Stimulated activated CD4-positive, alpha-beta T cell treated with anti-CD3 and anti-CD28 coated beads, Interleukin-15, amount 100 ng/mL, for 1 hour (primary cell): ENCODE measurements at places on chromosomes 2 and 18.

GRCh38 chr2:238467792-238468191 lies 41.1 kb downstream of the ASB1 start:
- DNase-seq = no peak

DNA sequence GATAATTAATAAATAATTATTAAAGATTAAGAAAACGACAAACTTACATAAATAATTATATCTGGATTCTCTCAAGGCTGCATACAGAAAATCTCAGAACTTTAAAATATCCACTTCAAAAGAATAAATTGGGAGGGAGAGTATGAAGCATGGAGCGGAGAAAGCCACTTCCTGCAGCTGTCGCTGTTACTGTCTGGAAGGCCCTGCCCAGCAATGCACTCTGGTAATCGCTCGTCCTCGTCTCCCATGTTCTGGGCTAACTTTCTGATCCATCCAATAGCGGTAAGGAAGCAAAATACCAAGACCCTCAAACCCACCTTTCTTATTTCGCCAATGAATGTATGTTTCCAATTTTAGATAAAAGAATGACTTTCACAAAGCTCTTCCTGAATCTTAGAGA lies 26.7 kb downstream of the CYRIA start:
- DNase-seq = no peak

DNA sequence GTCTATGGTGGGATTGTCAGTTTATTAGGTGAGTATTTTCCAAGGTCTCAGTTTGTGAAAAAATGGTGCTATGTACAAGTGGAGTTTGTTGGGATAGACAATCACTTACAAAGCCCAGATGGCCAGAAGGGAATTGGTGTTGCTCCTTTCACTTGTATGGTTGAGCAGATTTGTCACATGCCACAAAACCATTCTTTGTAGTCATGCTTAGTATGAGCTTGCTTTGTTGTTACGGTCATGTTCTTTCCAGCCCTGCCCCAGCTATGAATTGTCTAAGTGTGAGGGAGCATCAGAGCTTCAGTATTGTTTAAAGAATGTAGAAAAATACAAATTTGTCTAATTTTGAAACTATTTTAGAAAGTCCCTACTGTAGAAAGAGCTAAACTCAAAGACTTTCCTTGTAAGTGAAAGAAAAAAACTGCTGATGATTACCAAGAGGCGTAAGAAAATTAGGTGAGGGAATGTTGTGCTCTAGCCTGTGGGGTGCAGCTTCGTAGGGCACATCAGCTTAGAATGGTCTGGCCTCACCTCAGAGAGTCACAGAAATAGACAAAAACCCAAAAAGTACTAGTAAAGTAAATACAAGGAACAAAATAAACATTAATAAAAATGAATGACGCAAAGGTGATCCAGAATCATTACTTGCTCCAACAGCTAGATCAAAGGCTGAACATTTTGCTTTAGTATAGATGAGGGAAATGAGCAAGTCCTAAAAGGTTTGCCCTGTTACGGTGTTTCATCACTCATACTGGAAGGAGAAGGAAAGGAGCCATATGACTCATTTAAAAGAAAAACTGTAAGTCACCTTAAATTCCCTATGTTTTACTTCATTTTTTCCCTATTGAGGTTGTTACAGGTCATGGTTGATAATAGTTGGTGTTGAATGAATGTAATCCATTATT lies 9.2 kb downstream of the TGIF1 start:
- DNase-seq = no peak

GRCh38 chr2:75324861-75325284 lies 125.6 kb upstream of the TACR1 start:
- DNase-seq = no peak

DNA sequence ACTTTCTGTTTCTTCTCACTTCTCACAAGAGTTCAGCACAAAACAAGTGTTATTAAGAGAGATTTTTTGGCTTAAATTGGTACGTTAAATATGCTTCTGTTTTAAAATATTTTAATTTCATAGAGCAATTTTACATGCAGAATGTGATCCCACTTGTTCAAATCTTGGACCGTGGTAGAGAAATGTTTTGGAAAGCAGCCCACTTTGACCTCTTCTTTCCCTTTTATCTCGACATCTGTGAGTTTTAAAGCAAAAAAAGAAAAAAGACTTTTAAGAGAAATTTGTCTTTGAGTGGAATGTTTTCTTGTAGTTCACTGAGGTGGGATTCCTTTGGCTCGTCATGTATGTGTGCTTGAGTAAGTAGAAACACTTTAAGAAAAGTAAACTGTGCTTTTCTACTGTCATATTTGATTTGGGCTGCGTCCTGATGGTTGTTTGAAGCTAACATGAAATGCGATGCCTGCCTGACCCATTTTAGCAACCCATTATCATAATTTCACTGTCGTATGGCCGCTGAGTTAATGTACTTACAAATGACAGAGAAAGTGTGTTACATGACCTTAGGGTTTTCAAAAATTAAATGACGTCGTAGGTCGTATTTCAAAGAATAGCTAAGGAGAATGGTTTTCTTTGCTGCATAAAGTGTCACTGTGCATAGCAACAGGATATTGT lies 54.5 kb downstream of the TSHZ1 start:
- no peak for DNase-seq

GRCh38 chr2:54290356-54291025 lies 34.5 kb upstream of the TSPYL6 start:
- no peak for DNase-seq

DNA sequence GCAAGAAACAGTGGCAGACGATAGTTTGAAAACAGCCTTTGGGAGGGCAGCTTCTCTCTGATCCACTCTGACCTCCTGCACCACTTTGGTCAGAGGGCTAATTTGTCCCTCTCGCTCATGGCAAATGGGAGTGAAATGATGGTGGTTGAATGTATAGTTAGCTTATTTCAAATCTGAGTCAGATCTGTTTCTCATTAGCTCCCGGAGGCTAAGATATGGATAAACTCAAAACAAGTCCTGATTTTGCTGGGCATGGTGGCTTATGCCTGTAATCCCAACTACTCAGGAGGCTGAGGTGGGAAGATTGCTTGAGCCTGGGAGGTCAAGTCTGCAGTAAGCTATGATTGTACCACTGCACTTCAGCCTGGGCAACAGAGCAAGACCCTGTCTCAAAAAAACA lies 145.0 kb downstream of the ALK start:
- DNase-seq = no peak

DNA sequence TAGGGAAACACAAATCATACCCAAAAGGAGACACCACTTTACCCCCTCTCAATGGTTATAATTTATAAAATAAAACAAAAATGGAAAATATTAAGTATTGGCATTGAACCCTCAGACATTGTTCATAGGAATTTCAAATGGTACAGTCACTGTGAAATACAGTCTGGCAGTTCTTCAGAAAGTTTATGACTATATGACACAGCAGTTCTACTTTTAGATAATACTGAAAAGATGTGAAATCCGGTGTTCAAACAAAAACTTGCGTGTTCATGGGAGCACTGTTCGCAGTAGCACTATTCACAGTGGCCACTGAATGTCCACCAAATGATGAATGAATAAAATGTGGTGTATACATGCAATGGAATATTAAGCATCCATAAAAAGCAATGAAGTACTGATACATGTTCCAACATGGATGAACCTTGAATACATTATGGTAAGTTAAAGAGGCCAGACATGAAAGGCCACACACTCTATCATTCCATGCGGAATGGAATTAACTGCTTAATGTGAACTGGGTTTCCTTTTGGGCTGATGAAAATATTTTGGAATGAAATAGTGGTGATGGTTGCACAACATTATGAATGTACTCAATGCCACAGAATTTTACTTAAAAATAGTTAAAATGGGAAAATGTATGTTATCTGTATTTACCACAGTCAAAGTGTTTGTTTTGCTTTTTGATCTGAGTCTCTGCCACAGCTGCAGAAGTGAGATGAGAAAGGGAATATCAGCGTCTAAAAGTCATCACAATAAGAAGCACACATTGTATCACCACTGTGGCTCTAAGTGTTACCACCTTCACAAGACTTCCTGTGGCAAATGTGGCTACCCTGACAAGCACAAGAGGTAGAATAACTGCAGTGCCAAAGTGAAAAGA lies 864.6 kb downstream of the SUCLG1 start:
- no peak for DNase-seq

- DNase-seq = no peak
Measured at GRCh38 chr2:61015976-61016375, 1.5 kb upstream of the PEX13 start.

DNA sequence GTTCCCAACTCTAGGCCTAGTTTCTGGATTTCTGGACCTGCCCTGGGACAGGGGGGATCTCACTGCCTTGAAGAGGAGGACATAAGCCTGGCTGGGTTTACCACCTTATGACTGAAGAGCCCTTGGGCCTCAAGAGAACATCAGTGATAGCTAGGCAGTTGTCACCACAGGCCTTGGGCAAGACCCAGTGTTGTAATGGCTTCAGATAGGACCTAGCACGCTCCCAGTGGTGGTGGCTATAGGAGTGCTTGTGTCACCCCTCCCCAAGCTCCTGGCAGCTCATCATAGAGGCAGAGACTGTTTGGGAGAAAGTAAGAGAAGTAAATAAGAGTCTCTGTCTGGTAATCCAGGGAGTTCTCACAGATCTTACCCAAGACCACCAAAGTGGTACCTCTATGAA lies 19.4 kb upstream of the EVA1A start:
- DNase-seq = no peak

DNA sequence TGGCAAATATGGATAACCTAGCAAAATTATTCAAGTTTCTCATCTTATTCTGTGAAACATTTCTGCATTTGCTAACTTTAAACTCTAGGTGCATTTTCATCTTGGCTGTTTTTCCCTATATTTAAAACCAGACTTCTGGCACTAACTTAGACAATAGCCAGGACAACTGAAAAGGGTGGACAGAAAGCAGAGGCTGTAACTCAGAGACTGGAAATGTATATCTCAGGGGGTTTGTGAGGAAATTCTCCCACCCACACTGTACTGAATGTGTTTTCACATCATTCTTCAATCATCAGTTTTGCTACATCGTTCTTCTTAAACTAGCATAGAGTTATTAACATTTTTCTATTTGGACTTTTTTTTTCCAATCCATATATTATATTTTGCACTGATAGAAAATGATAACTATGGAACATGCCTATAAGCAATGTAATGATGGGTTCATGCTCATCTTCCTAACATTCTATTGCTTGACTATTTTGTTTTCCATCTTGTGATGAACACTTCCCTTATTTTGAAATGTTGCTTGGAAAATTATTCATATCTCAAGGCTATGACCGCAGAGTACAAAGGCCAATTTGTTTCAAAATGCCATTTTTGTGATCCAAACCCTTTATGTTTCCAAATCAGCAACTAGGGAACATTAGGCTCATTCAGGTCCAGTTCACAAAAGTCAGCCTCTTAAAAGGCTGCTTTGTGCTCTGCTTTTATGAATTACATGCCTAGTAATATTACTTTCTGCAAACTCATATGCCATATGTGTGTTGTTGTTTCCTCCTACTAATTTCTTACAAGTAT lies 125.8 kb upstream of the CDH19 start:
- no peak for DNase-seq

GRCh38 chr2:223734346-223734745 lies 103.0 kb downstream of the AP1S3 start:
- DNase-seq = no peak

DNA sequence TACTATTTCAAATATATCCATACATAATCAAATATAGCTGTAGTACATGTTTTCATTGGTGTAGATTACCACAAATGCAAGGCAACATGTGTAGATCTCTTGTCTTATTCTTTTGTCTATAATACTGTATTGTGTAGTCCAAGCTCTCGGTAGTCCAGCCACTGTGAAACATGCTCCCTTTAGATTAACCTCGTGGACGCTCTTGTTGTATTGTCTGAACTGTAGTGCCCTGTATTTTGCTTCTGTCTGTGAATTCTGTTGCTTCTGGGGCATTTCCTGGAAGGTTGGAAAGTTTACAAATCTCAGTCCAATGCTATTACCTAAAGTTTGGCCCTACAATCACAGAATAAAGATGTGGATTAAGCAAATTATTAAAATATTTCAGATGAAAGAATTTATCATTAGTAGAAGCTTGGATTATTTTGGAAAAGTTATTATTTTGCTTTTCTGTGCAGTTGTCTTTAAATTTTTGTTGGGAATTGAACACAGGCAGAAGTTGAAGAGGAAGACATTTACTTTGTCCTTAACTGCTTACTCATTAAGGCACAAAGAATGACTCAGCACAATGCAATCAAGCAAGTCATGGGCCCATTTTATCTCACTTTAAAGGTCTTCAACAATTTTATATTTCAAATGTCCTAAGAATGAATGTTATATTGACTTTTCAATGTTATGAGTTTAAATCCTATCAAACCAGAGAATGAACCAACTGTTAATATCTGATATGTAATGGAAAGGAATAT lies 103.4 kb upstream of the CAVIN2 start:
- DNase-seq = no peak

GRCh38 chr18:33700513-33700976 lies 122.5 kb downstream of the ASXL3 start:
- DNase-seq = no peak

DNA sequence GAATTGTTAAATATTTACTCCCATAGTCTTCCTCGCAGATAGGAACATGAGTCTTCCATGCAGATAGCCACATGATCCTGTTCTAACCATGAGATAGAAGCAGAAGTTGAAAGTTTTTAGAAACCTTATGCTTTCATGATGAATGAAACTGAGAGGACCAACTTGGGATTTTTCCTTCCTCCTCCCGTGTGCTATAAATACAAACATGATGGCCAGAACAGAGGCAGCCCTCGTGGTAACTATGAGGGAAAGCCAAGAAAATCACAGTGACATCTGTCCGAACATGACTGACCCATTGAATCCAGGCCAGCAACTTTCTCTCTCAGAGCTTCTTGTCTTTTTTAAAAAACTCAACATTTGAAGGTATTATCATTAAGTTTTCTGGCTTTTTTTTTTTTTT lies 78.5 kb downstream of the ACAA2 start:
- DNase-seq = no peak

- DNase-seq = no peak
Measured at GRCh38 chr2:10787176-10787968, 25.2 kb downstream of the PDIA6 start.

DNA sequence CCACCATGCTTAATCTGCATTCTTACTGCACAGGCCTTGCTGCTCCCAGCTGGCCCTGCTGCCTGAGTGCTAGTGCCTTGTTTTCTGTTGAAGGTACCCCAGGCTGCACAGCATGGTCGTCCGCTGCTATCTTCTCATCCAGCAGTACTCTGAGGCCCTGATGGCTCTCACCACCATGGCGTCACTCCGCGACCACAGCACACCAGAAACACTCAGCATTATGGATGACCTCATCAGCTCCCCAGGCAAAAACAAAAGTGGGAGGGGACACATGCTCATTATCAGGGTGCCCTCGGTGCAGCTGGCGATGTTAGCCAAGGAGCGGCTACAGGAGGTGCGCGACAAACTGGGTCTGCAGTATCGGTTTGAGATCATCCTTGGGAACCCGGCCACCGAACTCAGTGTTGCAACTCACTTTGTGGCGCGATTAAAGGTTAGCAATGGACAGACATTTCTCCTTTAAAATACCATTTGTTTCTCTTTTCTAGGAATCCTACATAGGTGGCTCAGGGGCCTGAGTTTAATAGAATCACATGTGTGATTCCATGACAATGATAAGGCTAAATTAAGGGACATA lies 110.5 kb downstream of the ESCO1 start:
- no peak for DNase-seq

- no peak for DNase-seq
Measured at GRCh38 chr2:165147186-165148045, 56.4 kb downstream of the SCN3A start.
